Renal cortical epithelial cell (primary cell): ENCODE measurements at places on chromosomes 1 and 21. TPM values are rescaled to one million over a fixed set of nuclear protein-coding genes. Genes with fewer than 3 reads are reported as not detected.

Gene MCOLN3
- 1.3 and 4.0 TPM in 2 replicates for total RNA-seq

- no peak for DNase-seq
Measured at GRCh38 chr1:18464665-18465050, 16.1 kb upstream of the KLHDC7A start.

- DNase-seq, result no peak
Measured at GRCh38 chr1:46221749-46222148, 18.6 kb downstream of the LURAP1 start.

- DNase-seq, result peak; percentile 43
Measured at GRCh38 chr1:151165281-151165737, 393 bp downstream of the LYSMD1 start.

DNA sequence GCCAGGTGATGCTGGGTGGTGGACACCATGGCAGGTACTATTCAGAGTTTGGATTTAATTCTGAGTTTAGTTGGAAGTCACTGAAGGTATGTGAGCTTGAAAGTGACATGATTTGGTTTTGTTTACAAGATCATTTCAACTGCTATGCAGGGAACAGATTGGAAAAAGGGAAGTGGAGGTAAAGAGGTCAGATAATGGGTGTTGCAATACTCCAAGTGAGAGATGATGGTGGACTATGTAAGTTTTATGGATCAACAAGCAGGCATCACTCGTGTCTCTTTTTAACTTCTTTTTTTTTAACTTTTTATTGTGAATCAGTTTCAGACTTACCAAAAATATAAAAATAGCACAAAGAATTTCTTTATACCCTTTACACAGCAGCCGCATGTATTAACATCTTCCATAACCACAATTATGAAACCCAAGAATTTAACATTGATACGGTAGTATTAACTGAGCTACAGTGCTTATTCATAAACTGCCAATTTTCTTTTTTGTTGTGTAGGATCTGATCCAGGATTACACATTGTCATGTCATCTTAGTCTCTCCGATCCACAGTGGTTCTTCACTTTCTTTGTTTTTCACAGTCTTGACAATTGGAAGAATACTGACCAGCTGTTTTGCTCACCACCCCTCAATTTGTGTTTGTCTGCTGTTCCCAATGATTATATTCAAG lies 24.9 kb upstream of the NHLH2 start:
- DNase-seq, result no peak
